ENCODE measurements at places on chromosomes 3 and 15.

- peak; percentile 39 for DNase-seq
Measured at GRCh38 chr3:138418601-138419206, 15.7 kb upstream of the ESYT3 start.

DNA sequence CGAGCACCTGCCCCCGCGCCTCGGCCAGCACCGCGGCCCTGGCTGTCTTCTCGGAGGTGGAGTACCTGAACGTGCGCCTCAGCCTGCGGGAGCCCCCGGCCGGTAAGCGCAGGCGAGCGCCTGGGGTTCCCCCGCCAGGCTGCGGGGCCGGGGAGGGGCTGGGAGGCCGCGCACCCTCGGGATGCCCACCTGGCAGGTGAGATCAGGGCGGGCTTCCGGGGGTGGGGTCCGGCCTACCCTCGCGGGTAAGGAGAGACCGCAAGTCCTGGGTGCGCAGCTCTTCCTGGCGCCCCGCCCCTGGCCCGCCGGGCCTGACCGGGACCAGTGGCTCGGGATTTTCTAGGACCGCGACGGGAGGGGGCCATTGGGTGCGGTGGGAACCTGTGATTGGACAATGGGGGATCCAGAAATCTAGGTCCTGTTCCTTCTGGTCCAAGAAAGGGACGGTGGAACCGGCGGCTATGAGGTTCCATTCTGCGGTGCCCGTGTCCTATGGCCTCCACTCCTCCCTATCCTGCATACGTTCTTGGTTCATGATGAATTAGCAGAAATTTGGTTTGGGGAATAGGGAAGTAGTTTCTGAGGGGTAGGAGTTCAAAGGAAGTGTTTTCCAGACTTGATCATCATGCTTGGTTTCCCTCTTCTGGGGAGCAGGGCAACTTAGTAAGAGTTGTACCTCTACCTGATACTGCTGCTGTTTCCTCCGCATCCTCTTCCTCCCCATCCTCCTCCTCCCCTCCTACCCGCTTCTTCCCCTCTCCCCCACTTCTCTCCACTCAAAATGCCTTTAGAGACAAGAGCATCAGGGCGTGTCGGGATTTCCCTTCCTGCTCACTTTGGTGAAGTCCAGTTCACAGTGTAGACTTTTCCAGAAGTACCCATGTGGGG lies 808 bp downstream of the ARRDC4 start:
- no peak for DNase-seq

DNA sequence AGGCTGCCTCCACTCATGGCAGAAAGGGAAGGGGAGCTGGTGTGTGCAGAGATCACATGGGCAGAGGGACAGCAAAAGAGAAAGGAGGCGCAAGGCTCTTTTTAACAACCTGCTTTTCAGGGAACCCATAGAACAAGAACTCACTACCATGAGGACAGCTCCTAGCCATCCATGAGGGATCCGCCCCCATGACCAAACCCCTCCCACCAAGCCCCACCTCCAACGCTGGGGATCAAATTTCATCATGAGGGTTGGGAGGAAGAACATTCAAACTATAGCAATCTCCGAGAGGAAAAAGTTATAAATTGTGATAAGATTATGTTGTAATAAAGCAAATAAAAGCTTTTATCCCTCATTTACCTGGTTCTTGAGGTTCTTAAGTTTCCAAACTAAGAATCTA lies 84.7 kb upstream of the LMCD1 start:
- no peak for DNase-seq

DNA sequence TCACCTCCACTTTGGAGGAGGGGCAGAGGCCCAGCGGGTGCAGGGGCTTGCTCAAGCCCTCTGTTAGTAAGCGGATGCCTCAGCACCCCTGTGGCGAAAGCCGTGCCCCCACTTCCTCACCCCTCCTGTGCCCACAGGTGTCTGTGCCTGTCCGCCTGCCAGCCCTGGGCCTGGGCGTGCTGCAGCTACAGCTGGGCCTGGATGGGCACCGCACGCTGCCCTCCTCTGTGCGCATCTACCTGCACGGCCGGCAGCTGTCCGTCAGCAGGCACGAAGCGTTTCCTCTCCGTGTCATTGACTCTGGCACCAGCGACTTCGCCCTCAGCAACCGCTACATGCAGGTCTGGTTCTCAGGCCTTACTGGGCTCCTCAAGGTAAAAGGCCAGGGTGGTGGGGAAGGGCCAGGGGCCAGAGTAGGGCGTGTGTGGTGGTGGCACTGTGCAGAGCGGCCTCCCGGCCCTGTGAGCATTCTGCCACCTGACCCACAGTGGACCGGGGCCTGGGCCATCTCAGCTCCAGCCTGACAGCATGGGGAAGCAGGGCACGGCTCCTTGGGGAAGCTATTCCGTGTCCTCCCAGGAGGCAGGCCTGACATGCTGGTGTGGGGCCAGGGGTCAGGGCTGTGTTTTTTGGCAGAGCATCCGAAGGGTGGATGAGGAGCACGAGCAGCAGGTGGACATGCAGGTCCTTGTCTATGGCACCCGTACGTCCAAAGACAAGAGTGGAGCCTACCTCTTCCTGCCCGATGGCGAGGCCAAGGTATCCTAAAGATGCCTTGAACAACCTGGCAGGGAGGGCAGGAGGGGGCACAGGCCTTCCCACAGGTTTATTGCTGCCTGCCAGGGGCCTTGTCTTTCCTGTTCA lies 9.0 kb downstream of the MAN2A2 start:
- DNase-seq = no peak

- DNase-seq = no peak
Measured at GRCh38 chr3:98013411-98014267, 21.5 kb downstream of the GABRR3 start.

DNA sequence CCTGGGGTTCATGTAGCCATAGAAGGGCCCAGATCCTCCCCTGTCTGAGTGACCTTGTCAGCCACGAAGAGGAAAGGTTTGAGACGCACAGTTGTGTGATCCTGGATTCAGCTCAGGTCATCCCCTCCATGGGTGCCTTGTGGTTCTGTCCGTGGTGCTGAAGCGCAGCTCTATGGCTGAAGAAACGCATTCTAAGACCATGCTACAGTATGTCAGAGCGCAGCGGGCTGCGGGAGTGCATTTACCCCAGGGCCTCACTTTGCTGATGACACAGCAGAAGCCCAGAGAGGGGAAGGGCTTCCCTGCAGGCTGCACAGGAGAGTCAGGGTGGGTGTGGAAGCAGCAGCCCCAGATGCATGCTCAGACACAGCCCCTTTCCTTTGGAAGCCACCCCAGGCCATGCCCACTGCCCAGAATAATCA lies 68.8 kb upstream of the IQSEC1 start:
- DNase-seq = no peak

GRCh38 chr3:175672119-175672689 lies 813.1 kb downstream of the NAALADL2 start:
- no peak for DNase-seq

DNA sequence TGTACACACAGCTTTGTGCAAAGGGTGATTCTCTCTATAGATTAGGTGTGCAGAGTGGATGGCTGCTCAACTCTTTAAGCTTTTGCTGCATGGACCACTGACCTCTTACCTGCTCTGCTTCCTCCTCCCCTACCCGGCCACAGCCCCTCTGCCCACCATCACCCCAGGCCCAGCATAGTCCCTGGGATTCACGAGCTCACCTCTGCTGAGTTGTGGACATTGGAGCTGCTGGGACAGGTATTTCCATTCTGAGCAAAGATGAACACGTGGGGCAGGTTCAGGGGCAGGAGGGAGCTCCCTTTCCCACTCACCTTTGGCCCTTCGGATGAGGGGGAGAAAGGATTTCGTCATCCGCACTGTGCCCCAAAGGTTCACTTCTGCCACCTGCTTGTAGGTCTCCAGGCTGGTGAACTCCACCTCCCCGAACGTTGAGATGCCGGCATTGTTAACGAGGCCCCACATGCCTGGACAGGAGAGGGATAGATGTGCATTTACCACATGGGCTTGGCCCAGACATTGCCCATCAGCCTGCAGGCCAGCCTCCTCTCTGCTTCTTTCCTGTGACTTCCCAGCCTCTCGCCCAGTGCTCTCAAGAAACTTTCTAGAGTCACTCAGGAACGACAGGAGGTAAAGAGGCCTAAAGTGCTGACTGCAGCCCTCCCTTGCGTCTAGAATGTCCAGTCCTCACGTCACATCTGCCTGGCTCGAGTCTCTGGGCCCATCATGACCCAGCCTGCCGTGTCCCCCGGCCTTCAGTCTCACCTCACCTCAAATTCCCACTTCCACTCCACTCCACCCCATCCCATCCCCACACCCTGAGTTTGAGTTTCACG lies 41.6 kb downstream of the BDH1 start:
- no peak for DNase-seq
